Prostate gland (tissue), 2 donors: ENCODE measurements at places on chromosomes 13 and 19. TPM values are rescaled to one million over a fixed set of nuclear protein-coding genes. Genes with fewer than 3 reads are reported as not detected.

DNA sequence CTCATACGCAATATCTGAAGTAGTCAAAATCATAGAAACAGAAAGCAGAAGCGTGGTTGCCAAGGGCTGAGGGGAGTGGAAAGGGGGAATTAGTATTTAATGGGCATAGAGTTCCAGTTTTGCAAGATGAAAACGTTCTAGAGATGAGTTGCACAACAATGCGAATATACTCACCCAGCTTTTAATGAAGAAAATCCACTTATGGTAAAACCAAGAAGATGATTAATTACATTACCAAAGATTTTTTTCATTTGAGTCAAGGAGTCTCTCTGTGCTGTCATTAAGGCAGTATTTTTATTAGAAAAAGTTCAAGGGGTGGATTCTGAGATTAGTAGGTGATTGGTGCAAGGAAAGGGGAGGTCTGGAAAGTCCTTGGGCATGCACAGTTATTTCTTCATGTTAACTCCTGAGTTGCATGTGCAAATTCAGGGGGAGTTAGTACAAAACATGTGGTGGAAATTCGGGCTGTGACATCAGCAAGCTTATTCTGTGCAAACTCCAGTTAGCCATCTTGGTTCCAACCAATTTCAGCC, 6.9 kb upstream of the CBY2 start:
- no peak for DNase-seq

- no peak for DNase-seq
Observed at GRCh38 chr13:28392428-28392827, 102.5 kb downstream of the FLT1 start.

DNA sequence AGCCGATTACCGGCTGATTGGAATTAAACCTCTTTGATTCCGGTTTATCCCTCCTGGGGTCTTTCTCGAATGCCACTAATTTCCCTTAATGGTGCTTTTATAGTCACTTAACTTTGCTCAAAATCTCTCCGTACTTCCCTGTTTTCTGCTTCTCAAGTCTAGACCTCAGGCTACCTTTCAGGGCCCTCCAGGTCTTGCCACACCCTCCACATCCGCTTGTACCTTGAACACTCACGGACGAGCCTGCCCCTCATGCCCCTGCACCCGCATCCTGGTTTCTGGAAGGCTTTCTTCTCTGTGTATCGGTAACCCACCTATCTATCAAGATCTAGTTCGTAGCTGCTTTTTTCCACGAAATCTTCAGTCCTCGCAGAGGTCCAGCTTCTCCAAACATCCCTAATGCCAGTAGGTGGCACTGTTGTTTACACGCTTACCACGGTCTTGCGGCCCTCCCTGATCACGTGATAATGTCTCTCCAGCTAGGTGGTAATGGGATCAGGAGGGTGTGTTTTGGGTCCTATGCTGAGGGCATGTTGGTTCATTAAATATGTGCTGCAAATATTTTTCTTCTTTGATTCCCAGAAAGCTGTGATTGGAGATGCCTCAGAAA, 13.8 kb downstream of the ATP12A start:
- DNase-seq = peak; percentile 53

Gene ZNF471
- total RNA-seq = 8.8 TPM

DNA sequence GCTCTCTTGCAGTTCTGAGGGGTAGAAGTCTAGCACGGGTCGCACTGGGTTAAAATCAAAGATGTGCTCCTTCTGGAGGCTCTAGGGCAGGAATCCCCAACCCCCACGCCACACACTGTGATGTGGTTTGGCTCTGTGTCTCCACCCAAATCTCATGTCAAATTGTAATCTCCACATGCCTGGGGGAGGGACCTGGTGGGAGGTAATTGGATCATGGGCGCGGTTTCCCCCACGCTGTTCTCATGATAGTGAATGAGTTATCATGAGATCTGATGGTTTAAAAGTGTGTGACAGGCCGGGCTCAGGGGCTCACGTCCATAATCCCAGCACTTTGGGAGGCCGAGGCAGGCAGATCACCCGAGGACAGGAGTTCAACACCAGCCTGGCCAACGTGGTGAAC, 26.6 kb upstream of the CALM3 start:
- no peak for DNase-seq

DNA sequence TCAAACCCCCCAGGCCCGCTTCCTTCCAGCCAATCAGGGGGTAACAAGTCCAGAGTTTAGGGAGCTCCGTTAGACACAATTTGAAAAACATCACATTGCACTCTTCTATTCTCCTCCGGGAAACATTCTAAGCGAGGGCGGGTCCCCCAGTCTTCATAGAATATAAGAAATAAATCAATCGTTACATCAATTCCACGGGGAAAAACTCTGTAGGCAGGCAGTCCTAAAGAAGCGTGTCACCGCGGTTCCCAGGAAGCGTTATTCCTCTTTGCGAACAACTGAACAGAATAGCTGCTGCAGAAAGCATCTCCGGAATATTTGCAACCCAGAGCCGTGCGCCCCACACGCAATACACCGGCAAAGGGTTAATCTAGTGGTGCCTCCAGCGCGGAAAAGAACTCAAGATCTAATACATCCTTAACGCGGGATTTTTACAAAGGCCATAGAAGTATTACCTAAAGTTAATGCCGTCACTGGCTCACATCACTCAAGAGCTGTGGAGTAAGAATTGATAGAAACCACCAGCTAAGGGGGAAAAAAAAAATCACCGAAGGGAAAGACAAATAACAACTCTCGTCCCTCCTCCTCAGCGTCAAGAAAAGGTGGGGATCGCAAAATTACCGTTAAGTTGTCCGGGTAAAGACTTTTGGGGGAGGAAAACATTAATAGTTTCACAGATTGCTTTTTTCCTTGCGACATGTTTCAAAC, 65.1 kb downstream of the KCNRG start:
- DNase-seq = peak; percentile 15

Gene RGS9BP
- total RNA-seq = 0.82 TPM

DNA sequence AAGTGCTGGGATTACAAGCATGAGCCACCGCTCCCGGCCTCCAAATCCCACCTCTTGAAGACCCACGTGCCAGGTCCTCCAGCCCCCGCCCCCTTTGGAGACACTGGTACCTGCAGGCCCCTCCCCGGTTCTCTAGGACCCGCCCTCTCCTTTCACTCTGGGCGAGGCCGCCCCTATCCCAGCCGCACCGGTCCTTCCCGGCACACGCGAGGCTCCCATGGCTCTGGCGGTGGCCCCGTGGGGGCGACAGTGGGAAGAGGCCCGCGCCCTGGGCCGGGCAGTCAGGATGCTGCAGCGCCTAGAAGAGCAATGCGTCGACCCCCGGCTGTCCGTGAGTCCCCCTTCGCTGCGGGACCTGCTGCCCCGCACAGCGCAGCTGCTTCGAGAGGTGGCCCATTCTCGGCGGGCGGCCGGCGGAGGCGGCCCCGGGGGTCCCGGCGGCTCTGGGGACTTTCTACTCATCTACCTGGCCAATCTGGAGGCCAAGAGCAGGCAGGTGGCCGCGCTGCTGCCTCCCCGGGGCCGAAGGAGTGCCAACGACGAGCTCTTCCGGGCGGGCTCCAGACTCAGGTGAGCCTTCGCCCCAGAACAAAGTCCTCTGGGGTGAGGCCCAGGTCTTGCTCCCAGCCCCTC, at the start of gene CBLC:
CBLC (plus strand) TSS at position 176 of the 633 bp plus-strand sequence; CDS start at position 218, 42 bp downstream.
- peak; percentile 88 for DNase-seq

DNA sequence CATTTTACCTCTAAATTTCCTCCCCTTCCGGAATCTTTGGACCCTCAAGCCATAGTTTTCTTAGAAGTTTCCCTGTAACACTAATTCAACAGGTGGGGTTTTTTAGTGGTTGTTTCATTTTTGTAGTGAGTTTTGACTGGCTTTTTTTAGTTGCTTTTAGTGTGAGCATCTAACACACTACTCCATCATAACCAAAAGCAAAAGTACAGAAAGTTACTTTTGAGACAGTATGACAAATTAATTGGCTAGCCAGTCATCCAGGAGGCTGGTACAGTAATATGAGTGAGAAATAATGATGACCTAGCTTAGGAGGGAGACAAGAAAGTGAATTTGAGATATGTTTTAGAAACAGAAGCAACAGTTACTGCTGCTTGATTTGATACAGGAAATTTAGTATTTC, 71.5 kb downstream of the DNAJC15 start:
- DNase-seq = no peak

DNA sequence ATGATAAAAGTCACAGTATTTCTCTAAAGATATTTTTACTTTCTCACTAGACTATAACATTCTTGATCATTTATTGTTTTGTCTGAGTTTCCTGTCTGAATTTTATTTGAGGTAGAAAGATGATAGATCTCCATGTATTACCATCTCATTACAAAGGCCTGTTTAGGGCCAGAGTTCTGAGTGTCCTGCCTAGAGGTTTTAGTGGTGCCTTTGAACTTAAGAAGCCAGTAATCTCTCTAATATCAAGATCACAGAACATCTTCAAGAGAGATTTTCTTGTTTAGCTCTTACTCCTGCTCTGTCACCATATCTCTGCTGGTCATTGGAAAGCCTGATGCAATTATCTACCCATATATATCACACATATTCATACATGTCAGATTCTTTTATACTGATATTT, 101.5 kb downstream of the ZAR1L start:
- no peak for DNase-seq

Gene OR7D2
- total RNA-seq = 0.17 TPM

Gene FXYD3
- total RNA-seq = 1,352 TPM

- DNase-seq = peak; percentile 88
Observed at GRCh38 chr19:11324079-11324661, 15.3 kb downstream of the RAB3D start.

GRCh38 chr19:2185734-2186070, 22.0 kb downstream of the DOT1L start:
- no peak for DNase-seq
